ENCODE measurements at places on chromosomes 3 and 15. TPM values are rescaled to one million over a fixed set of nuclear protein-coding genes. Genes with fewer than 3 reads are reported as not detected.

HHLA2 gene
- polyA plus RNA-seq: not detected

GUCA1C gene
- 0.26 TPM for polyA plus RNA-seq

C3orf22 gene
- not detected for polyA plus RNA-seq

PPP1R14D gene
- polyA plus RNA-seq: not detected

IL17RB gene
- polyA plus RNA-seq: 0.08 TPM

DNA sequence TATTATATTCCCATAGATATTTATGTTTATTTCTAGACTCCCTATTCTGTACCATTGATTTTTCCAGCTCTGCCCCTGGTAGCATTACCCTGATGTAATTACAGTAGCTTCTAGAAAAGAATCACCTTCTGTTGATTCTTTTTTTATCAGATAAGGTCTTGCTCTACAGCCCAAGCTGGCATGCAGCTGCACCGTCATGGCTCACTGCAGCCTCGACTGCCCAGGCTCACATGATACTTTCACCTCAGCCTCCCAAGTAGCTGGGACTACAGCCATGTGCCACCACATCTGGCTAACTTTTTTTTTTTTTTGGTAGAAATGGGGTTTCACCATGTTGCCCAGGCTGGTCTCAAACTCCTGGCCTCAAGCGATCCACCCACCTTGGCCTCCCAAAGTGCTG lies 41.8 kb downstream of the SLC24A1 start:
- no peaks in the 10 kb centered on the region for H3K4me1 ChIP-seq
- no peak overlapping the region for H3K27ac ChIP-seq
- H3K27me3 ChIP-seq: no peaks in the 10 kb centered on the region
- no peak overlapping the region for H3K4me3 ChIP-seq

GRCh38 chr3:29408676-29409075 lies 127.8 kb downstream of the RBMS3 start:
- no peak overlapping the region for H3K27ac ChIP-seq
- no peaks in the 10 kb centered on the region for H3K27me3 ChIP-seq
- H3K4me3 ChIP-seq: no peak overlapping the region
- H3K4me1 ChIP-seq: peaks cover 5% of the 10 kb centered on the region

DNA sequence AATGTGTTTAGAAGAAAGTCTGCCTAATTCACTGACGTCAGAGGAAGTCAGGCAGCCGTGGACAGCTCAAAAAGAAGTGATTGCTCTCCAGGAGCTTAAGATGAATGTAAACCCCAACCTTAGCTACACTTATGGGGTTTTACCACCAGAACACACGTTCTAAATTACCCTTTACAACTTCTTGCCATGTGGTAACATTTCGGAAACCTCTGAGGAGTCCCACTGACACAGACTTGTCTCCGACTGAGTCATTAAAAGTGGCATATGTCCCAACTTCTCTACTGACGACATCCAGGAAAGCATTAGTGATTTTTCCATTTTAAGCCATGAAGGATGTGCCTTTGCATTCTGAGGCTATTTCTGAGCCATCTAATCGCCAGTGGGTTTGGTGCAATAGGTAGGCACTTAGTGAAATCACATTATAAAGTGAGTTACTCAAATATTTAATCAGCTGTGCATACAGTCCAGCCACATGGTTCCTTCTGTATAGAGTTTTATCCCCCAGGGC lies 32.4 kb downstream of the C2CD4A start:
- no peaks in the 10 kb centered on the region for H3K36me3 ChIP-seq
- no peak for DNase-seq
- no peak overlapping the region for H3K27ac ChIP-seq

DNA sequence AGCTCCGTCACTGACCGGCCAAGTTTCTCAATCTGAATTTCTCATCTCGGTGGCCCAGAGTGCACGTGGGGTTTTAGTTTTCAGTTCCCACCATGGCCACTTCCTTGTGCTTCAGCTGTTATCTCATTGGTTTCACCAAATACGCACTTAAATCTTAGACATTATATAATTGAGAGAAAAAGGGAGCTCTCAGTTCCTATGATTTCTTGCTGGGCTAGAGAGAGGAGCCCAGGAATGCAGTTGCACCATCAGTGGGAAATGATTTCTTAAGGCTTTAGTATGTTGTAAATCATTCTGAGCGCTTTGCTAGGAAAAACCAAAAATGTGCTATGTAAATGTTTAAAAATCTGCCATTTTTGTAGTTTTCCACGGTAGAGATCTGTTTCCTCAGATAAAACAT lies 53.2 kb downstream of the OXNAD1 start:
- H3K27ac ChIP-seq: no peak overlapping the region
- H3K4me1 ChIP-seq: no peaks in the 10 kb centered on the region
- H3K27me3 ChIP-seq: no peaks in the 10 kb centered on the region
- no peak overlapping the region for H3K4me3 ChIP-seq

DNA sequence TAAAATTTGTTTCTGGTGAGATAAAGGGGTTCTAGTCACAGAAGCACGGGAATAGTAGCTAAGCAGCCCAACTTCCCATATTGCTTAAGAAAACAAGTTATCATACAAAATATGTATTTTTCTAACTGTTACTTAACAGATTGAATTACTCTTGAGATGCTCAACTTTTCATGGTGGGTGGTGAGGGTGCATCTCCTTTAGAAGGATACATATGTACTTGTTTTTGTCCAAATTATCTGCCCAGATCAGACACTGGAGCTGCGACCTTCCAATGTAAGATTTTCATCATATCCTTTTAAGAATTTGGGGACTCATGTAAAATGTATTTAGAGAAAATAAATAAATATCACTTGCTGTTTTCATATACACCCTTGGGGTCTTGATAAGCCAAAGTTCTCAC lies 252.2 kb upstream of the SOX2 start:
- H3K27me3 ChIP-seq: no peaks in the 10 kb centered on the region
- no peaks in the 10 kb centered on the region for H3K4me1 ChIP-seq
- no peaks in the 10 kb centered on the region for H3K36me3 ChIP-seq
- DNase-seq: no peak
- no peak overlapping the region for H3K27ac ChIP-seq
- H3K4me3 ChIP-seq: no peak overlapping the region

GRCh38 chr15:99692825-99693224 lies 40.4 kb downstream of the LYSMD4 start:
- no peaks in the 10 kb centered on the region for H3K4me1 ChIP-seq
- H3K27ac ChIP-seq: no peak overlapping the region
- H3K27me3 ChIP-seq: no peaks in the 10 kb centered on the region
- H3K36me3 ChIP-seq: peaks cover 6% of the 10 kb centered on the region
- H3K4me3 ChIP-seq: no peak overlapping the region

DNA sequence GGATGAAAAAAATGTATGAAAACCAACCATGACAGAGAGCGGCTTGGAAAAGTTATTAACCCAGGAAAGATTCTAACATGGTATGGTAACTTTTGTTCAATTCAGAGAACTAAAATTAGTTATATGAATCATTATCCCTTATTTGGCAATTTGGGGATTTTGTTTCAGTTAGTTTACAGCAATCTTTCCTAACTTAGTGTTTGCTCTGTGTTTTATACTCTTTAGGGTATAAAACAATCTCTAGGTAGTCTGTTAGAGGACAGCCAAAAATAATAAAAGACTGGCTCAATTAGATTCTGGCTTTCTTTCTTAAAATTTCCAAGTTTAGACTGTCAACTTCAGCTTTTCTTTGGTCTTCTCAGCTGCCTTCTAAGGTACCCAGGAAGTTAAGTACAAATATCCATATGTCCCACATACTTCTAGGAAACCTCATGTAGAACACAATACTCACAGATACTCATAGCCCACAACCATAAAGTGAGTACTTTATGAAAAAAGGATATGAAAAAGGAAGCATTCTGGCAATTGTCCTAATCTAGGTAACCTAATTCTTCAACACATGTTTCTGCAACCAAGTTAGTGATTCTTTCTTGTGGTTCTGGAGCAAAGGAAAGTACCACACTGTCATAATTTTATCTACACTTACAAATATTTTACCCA lies 849.3 kb downstream of the ROBO1 start:
- no peak overlapping the region for H3K4me3 ChIP-seq
- DNase-seq: no peak
- no peaks in the 10 kb centered on the region for H3K27me3 ChIP-seq
- peaks cover 13% of the 10 kb centered on the region for H3K4me1 ChIP-seq

GRCh38 chr3:176690083-176690869 lies 507.0 kb downstream of the TBL1XR1 start:
- no peaks in the 10 kb centered on the region for H3K36me3 ChIP-seq
- H3K27ac ChIP-seq: no peak overlapping the region
- no peaks in the 10 kb centered on the region for H3K4me1 ChIP-seq
- DNase-seq: no peak
- no peaks in the 10 kb centered on the region for H3K27me3 ChIP-seq

DNA sequence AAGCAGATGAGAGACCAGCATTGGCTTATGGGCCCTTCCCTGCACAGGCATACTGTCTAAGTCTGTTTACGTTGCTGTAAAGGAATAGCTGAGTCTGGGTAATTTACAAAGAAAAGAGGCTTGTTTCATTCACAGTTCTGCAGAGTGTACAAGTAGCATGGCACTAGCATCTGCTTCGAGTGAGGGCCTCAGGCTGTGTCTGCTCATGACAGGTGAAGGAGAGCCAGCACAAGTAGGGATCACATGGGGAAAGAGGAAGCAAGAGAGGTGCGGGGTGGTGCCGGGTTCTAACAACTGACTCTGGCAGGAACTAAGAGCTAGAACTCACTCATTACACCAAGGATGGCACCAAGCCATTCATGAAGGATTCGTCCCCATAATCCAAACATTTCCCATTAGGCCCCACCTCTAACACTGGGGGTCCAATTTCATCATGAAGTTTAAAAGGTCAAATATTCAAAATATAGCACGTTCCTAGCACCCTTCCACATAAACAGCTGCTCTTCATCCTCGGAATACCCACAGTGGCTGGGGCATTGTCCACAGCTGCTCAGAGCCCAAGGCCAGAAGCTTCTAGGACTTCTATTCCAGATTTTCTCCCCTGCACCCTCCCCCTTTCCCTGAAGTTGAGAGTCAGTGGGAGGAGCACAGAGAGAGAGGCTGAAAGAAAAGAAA lies 5.6 kb downstream of the RTP3 start:
- H3K4me1 ChIP-seq: peaks cover 7% of the 10 kb centered on the region
- no peak for DNase-seq
- H3K36me3 ChIP-seq: no peaks in the 10 kb centered on the region
- no peaks in the 10 kb centered on the region for H3K27me3 ChIP-seq
- no peak overlapping the region for H3K4me3 ChIP-seq

- H3K4me3 ChIP-seq: no peak overlapping the region
- peaks cover 4% of the 10 kb centered on the region for H3K27me3 ChIP-seq
- H3K27ac ChIP-seq: no peak overlapping the region
- no peak for DNase-seq
- no peaks in the 10 kb centered on the region for H3K36me3 ChIP-seq
Measured at GRCh38 chr3:143237077-143237627, 117.6 kb downstream of the CHST2 start.

GRCh38 chr3:109339197-109339596 lies 1.9 kb upstream of the DPPA4 start:
- H3K27me3 ChIP-seq: no peaks in the 10 kb centered on the region
- no peak for DNase-seq
- no peak overlapping the region for H3K4me3 ChIP-seq
- no peak overlapping the region for H3K27ac ChIP-seq

DNA sequence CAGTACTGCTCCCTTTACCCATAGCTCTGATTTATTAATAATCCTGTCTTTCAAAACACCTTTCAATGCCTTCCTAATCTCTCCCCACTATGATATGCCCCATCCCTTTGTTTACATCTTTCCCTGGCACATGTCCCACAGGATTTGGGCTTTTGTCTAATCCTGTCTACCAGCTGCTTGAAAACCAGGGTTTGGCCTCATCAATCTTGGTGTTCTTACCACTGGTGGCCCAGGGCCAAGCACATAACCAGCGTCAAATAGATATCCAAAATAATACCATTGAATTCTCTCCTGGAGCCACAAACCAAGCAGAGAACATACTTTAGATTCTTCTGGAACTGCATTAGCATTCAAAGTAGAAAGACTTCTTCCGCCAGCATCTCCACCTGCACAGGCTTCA lies 104.8 kb upstream of the PPP2R3A start:
- peaks cover 3% of the 10 kb centered on the region for H3K27me3 ChIP-seq
- no peaks in the 10 kb centered on the region for H3K36me3 ChIP-seq
- H3K27ac ChIP-seq: no peak overlapping the region

- no peak for DNase-seq
- H3K4me1 ChIP-seq: no peaks in the 10 kb centered on the region
- H3K4me3 ChIP-seq: no peak overlapping the region
- no peaks in the 10 kb centered on the region for H3K27me3 ChIP-seq
Measured at GRCh38 chr3:21484828-21485144, 266.2 kb downstream of the ZNF385D start.

DNA sequence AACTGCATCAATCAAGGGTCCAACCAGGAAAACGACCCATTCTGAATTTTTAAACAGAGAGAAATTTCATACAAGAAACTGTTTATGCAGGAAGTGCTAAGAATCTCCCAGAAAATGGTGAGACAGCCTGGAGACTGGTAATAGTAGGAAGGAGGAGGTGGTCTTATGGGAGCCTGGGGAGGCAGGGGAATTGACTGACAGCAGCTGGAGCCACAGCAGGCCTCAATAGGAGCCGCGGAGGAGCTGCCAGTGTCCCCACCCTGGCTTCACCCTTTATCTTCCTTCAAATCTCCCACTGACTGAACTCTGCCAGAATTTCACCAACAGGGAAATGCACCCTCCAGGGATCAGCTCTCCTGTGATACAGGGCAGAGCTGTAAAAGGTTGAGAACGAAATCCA lies 7.5 kb upstream of the C3orf80 start:
- H3K27ac ChIP-seq: no peak overlapping the region
- H3K4me3 ChIP-seq: no peak overlapping the region

DNA sequence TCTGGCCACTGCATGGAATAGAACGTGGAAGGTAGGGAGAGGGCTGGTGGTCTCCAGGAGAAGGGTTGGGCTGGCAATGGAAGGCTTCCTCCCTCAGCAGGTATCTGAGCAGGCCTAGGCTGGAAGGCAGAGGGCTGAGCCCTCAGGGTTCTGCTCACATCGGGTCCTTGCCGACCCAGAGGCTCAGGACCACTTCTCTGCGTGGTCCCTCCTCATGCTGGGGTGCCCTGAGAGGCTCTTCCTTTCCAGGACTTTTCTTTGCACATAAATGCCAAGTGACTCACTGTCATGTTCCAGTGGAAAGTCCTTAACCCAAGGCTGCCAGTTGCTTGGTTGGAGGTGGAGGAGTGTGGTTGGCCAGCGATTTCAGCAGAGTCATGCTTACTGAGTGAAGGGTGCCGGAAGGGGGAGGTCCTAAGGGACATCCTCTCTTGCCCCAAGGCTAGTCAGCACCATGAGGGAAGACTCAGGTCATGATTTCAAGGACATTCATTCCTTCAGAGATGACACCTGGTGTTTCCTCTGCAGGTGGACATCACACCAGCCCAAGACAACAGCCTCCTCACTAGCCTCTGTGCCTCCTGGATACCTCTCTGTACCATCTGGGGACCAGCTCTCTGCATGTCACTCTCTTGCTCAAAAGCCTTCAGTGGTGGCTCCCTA lies 8.2 kb downstream of the SLC6A6 start:
- H3K27ac ChIP-seq: peak overlapping the region; percentile 64
- peaks cover 44% of the 10 kb centered on the region for H3K4me1 ChIP-seq
- no peaks in the 10 kb centered on the region for H3K27me3 ChIP-seq
- H3K4me3 ChIP-seq: no peak overlapping the region
- H3K36me3 ChIP-seq: no peaks in the 10 kb centered on the region
- peak; percentile 78 for DNase-seq
